CD8-positive, alpha-beta T cell (primary cell): ENCODE measurements at places on chromosomes 16 and 17.

DNA sequence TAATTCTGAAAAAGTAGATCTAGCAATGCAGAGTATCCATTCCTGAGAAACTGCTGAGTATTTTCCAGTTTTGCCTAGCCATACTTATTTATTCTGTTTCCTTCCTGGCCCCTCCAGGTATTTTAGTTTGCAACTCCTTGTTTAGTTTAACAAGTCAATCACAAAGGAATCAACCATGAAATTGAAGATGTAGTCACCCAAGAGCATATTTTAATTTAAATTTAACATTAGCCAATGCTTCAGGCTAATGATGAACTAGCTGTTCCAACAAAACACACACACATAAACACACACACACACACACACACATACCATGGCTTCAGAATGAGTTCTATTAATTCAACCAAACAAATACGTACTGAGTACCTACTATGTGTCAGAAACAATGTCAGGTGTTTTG, 332.8 kb upstream of the ERCC4 start:
- DNase-seq: no peak

DNA sequence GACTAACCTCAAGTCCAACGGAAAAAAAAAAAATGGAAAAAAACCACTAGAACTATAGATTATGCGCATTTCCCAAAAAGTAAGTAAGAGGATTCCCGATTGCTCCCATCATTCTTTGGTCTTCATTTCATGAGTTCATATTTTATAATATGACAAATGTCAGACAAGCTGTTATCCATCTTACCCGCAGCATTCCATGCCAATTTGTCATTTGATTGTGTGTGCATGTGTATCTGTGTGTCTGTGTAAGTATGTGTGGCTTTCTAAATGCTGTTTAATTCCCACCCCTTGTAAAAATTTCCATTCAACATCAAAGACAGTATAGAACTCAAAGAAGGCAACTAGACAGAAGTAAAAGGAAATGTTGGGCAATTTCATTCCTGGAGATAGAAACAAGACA, 434.1 kb downstream of the CDH11 start:
- DNase-seq: no peak

DNA sequence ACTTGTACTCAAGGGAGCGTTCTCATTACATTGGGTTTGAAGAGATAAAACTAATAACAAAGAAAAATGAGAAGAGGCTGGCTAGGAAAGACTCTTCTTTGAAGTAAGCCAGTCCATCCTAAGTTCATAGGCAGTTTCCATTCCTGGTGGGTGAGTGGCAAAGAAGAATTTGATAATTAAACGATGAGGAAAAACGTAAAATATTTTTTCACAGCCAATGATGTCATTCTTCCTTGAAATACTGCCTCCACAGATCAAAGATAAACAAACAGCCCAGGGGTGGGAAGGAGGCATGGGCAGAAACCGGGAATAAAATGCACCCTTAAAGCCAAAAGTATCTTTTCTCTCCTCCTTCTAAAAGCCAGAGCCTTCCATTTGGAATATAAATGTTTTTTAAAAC, 346.6 kb downstream of the PMP22 start:
- no peak for DNase-seq

- no peak for DNase-seq
These were observed 39.1 kb downstream of the PSME3IP1 start for GRCh38 chr16:57146735-57147134.
